ENCODE measurements at places on chromosomes 16 and 17.

DNA sequence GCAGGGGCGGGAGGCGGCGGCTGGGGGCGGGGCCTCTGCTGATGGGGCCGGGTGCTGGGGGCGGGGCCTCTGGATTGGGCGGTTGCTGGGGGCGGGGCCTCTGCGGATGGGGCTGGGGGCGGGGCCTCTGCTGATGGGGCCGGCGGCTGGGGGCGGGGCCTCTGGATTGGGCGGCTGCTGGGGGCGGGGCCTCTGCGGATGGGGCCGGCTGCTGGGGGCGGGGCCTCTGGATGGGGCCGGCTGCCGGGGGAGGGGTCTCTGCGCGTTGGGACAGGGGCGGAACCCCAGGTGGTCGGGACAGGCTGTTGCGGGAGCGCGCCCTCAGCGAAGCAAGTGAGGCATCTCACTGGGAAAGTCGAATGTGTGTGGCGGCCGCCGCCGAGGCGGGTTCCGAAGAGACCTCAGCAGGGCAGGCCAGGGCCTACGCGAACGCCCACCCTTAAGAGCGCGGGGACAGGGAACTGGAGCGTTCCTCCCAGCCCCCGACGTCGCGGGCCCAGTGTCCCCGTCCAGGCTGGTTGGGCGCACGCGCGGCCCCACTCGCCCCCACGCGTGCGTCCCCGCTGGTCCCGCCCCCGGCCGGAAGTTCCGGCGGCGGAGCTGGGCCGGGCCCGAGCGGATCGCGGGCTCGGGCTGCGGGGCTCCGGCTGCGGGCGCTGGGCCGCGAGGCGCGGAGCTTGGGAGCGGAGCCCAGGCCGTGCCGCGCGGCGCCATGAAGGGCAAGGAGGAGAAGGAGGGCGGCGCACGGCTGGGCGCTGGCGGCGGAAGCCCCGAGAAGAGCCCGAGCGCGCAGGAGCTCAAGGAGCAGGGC is at the start of gene STUB1:
Gene STUB1 (plus strand): TSS at position 597 of the 811 bp plus-strand sequence. CDS start 116 bp downstream, at position 713.
- DNase-seq: peak; percentile 93

DNA sequence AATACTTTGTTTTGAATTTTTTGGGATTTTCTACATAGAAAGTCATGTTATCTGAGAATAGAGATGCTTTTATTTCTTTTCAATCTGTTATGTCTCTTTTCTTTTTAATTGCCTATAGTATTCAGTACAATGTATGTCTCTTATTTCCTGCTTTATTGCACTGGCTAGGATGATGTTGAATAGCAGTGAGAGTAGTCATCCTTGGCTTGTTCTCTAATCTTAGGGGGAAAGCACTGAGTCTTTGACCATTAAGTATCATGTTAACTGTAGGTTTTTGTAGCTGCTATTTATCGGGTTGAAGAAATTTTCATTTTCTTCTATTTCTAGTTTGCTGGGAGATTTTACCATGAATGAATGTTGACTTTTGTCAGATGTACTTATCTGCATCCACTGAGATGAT is 10.0 kb upstream of the ABCA3 start:
- no peak for DNase-seq

GRCh38 chr17:81832608-81833159 is 407 bp downstream of the MCRIP1 start:
- DNase-seq: peak; percentile 43

- no peak for DNase-seq
Observed at GRCh38 chr17:9123594-9124553, 102.6 kb downstream of the NTN1 start.

- DNase-seq: no peak
Observed at GRCh38 chr16:24337013-24337412, 80.9 kb downstream of the CACNG3 start.

GRCh38 chr17:59746849-59747445 is 39.5 kb downstream of the VMP1 start:
- DNase-seq: no peak

GRCh38 chr17:41329279-41329948 is 13.9 kb upstream of the KRTAP17-1 start:
- peak; percentile 23 for DNase-seq

- DNase-seq: peak; percentile 58
Observed at GRCh38 chr17:63946440-63947363, 14.6 kb upstream of the CD79B start.

DNA sequence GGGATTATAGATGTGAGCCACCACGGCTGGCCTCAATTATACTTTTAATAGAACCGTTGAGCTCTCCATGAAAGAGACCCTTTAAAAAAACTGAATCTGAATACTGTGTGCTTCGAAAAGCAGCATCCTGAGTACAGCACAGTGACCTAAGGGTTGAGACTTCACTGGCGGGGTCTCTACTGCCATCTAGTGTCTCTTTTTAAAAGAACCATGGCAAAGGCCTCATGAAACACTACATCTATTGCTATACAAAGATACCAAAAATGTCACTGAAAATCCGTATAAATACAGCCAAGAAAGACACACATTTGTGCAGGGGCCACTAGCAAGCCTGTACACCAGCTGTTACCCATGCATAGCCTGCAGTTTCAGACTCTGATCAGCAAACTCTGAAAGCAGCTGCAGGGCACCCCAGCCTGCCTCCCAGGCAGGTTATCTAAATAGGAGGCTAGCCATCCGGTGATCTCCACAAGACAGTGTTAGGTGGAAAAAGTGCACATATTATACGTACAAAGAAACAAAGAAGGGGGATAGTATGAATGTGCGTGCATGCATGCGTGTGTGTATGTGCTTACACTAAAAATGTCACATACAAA is 35.3 kb downstream of the NPLOC4 start:
- no peak for DNase-seq

DNA sequence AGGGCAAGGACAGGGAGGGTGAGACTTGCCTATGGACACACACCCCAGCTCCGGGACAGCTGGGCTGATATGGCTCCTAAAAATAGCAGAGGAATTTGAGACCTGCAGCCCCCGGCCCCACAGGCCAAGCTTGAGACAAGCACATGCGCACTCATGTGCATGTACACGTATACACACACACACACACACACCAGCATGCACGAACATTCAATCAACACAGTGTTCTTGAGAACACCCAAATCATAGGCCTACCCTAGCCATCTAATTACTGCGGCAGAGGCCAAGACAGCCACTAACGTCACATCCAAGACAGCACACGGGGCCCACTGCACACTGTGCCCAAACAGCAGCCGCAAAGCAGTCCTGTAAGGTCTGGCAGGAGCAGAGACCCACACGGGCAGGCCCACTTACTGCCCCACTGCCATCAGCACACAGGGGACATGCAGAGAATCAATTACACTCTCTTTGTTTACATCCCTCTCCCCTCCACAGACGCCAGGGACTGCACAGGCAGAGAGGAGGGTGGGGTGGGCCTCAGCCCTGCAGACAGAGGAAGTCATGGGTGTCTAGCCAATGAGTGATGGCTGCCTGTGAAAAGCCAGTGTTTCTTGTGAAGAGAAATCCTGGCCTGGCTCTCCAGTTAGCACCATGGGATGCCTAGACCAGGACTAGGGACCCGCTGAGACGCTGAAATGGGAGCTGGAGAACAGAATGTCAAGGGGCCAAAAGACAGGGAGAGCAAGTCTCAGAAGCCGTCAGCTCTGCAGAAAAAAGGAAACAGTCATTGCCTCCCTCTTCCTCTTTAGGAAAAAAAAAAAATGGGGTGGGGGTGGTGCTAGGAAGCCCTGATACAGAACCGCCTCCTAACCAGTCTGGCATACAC is 39.3 kb downstream of the MYO18A start:
- no peak for DNase-seq

DNA sequence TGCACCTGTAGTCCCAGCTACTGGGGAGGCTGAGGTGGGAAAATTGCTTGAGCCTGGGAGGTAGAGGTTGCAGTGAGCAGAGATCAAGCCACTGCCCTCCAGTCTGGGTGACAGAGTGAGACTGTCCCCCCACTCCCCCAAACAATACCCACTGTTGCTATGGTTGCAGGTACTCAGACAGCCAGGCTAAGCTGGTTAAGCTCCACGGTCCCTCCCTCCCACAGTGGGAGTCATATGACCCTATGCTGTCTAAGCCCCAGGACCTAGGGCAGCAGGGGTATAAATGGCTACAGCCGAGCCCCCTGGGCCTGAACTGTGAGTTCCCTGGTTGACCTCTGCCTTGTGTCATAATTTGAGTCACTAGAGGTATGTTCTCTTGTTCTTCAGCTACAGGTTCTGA is 15.9 kb upstream of the RPRML start:
- no peak for DNase-seq

DNA sequence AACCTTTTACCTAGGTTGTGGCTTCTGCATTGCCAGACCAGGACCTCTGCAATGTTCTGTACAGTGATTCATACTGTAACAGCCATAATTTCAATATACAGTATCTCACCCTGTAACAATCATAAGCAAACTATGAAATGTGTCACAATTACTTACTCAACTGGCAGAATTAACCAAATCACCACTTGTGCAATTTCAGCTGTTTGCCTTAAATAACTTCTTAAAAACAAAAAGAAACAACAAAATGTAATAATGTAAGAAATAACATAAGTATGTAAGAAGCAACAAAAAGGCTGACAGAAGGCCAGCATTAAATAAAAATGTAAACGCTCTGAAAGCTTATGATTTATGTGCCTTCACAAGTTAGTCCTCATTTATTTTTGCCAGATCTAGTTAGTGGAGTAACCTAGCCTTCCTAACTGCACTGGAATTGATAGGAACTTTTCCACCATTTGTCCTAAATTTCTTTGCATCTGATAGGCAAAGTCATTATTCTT is 96.9 kb downstream of the SKAP1 start:
- DNase-seq: no peak

- no peak for DNase-seq
Observed at GRCh38 chr16:85861095-85861825, 37.7 kb upstream of the IRF8 start.

DNA sequence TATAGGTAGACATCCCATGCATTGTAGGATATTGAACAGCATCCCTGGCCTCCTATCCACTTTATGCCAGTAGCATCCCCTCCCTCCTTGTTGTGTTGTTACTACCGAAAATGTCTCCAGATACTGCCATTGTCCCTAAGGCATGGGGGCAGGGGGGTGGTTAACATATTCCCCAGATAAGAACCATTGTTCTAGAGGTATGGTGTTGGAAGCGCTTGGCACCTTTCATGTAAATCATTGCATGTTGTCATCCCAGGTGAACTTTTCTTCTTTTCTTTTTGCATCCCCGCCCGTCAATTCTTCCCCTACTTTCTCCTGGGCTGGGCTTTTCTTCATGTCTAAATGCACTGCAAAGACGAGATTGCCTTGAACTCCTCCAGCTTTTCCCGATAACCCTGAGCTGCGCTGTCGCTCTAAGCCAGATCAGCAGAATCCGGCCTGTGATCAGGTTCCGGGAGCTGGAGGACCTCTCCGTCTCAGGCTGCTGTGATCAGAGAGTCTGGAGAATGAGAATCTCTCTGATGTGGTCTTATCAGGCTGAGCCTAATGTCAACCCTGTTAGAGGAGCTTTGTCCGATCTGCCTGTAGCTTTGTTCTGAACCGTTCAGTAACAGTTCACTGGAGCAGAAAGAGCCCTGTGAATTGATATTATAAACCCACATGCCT is 76.2 kb downstream of the RBFOX1 start:
- no peak for DNase-seq

- no peak for DNase-seq
Observed at GRCh38 chr17:4807605-4808377, 839 bp downstream of the PLD2 start.

GRCh38 chr16:6602405-6602804 is 730.2 kb upstream of the RBFOX1 start:
- no peak for DNase-seq

All from stimulated activated CD4-positive, alpha-beta T cell treated with anti-CD3 and anti-CD28 coated beads, Interleukin-4, amount 100 ng/mL, for 48 hours (primary cell).